ENCODE measurements at places on chromosomes 1 and 21.

GRCh38 chr1:185039726-185040407 lies 5.5 kb upstream of the RNF2 start:
- no peak for DNase-seq

DNA sequence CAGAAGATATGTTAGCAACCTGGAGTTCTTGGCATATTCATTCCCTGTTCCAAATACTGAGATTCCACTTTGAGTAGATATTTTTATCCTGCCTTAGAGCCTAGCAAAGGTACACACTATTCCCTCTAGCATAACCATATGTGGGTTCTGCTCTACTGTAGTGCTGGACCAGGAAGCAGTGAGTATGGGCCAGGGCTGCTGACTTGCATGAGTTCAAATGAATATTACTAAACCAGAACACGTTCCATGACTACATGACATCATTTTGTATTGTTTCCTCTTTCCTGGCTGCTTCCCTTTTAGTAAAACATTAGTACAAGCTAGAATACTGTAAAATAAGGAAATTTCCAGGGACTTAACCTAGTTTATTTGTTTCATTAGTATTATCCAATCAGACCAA lies 41.1 kb downstream of the TNFSF18 start:
- no peak for DNase-seq

DNA sequence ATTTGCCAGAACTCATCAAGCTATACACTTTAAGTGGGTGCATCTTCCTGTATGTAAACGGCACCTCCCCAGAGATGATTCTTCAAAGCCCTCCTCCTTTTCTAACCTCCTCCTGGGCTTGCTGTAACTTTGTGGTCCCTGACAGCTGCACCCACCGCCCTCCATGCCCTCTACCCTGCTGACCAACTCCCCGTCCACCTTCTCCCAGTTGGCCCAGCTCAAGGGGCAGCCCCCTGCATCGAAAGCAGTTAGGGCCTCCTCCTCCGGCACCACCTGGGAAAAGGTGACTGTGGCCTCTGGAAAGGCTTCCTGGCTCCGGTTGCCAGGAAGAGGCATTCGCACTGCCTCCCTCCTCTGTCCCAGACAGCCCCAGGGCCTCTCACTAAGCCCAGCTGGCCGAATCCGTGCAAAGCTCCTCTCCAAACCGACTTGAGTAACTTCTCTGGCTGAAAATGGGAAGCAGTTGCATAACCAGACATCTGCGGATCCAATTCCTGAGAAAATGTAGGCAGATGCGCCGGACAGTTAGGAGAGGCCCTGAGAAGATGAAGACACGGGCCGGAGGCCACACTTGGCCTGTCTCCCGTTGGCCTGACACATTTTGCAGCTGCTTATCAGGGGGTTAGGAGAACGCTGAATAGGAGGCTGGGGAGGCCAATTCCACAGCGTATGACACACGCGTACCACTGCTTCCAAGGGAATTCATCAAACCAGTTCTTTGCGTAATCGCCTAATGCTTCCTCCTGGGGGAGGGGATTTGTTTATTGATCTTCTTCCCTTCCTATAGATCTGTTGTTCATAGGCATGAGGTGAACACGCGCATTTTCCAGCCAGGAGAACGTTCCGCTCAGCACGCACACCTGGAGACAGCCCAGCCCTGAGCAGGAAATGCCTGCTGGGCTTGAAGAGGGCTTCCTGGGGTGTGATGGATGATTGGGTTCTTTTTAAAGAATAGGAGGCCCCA lies 48.7 kb upstream of the COL6A2 start:
- DNase-seq, result no peak

- no peak for DNase-seq
These were observed 8.1 kb upstream of the EPHB2 start for GRCh38 chr1:22702296-22703085.

GRCh38 chr21:39675590-39675989 lies 62.9 kb downstream of the B3GALT5 start:
- no peak for DNase-seq

DNA sequence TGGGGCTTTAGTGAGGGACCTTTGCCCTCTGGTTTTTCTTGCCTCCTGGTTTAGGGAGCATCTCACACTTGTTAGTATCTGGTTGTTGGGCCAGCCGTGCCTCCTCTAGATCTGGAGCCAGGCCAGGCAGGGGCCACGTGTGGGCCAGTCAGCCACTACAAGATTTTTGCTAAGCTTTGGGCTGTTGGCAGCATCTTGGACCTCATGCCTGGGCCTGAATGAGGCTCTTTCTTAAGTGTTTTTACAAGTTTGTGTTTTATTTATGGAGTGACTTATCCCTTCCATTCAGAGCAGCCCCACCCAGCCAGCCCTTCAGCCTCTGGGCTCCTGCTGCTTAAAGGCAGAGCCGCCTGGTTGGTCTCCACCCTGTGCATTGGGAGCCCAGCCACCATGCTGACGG lies 1.6 kb upstream of the SH3BGRL3 start:
- DNase-seq, result no peak

- DNase-seq, result no peak
These were observed 53.2 kb upstream of the SOD1 start for GRCh38 chr21:31606081-31606874.

- no peak for DNase-seq
These were observed 9.1 kb upstream of the CREG1 start for GRCh38 chr1:167562702-167563101.

- no peak for DNase-seq
These were observed 3.9 kb upstream of the NRAS start for GRCh38 chr1:114720492-114720891.

- no peak for DNase-seq
These were observed 20.0 kb downstream of the DNAJC16 start for GRCh38 chr1:15546641-15547040.

DNA sequence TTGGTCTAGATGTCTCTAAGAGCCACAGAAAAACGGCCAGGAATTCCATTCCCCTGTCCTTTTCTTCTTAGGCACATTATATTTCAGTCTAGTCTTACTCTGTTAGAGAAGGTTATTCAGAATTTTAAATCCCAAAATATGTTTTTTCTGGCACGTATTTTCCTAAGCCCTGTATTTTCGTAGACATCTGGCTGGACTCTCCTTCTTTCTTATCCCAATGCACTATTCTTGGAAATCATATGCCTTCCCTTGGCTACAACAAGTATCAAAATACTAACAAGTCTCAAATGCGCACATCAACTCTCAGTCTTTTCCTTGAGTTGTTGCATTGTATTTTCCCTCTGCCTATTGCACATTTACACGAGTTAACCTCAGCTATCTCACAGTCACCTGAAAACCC lies 96.2 kb downstream of the DPYD start:
- DNase-seq, result no peak

GRCh38 chr1:204178487-204179281 lies 12.5 kb upstream of the REN start:
- DNase-seq, result no peak

DNA sequence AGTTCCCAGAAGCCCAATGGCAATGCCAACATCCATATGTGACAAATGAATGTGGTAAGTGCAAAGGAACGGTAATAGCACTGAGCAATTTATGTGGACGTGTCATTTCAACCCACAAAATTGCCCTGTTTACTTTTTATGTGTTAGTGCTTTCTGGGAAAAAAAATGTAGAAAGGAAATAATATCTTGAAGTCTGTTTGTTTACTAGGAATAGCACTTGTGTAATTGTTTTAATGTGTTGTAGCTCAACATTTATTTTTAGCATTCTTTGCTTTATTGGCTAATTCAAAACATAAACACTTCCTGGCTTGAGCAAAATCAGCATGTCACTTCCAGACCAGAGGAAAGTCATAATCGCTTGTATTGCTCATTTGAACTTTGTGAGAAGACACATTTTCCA lies 224.8 kb upstream of the KCNK2 start:
- DNase-seq, result no peak

- DNase-seq, result no peak
These were observed 215.3 kb downstream of the BRINP2 start for GRCh38 chr1:177385760-177386698.

- no peak for DNase-seq
These were observed 37.8 kb upstream of the COL11A1 start for GRCh38 chr1:103146166-103146565.

DNA sequence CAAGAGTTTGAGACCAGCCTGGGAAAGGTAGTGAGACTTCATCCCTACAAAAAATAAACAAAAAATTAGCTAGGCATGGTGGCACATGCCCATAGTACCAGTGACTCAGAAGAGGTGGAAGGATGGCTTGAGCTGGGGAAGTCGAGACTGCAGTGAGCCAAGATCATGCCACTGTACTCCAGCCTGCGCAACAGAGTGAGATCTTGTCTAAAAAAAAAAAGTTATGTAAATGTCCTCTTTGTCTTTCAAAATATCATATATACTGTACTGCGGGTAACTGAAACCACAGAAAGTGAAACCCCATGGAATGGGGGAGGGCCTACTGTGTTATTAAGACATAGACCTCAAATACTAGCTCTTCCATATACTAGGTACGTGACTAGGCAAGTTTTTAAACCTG lies 20.8 kb downstream of the ACADM start:
- DNase-seq, result no peak

GRCh38 chr1:212622906-212623305 lies 14.3 kb downstream of the ATF3 start:
- no peak for DNase-seq

- DNase-seq, result no peak
These were observed 805.3 kb downstream of the USP25 start for GRCh38 chr21:16535102-16535422.

- no peak for DNase-seq
These were observed 51.7 kb downstream of the HUNK start for GRCh38 chr21:31924548-31924947.

- no peak for DNase-seq
These were observed 67.5 kb upstream of the MUTYH start for GRCh38 chr1:45407629-45408287.

- no peak for DNase-seq
These were observed 77.4 kb downstream of the DIRAS3 start for GRCh38 chr1:67973051-67973450.

DNA sequence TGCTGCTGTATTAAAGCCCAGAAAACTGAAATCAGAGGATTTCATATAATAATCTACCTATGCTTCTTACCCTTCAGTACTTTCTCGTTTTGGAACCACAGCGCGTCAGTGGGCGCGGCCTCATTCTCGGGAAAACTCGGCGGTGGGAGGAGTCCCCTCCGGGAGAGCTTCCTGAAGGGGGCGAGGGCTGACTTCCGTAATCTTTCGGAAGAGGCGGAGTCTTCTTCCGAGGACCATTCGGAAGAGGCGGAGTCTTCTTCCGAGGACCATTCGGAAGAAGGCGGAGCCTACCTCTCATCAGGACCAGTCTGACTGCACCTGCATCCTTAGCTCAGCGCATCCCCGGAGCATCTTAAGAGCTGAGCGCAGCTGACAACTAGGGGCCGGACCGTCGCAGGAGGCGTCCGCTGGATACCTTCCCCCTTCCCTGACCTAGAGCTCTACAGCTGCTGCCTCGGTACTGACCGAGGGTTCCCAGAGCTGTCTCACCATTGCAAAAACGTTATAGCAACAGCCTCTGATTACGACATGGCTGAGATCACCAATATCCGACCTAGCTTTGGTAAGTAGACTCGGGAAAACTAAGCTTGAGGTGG lies at the start of gene SYT11:
Gene SYT11 (plus strand): TSS at position 334 of the 596 bp plus-strand sequence. CDS start 195 bp downstream, at position 529.
- DNase-seq, result peak; percentile 93
